ENCODE measurements at places on chromosomes 1 and 21. TPM values are rescaled to one million over a fixed set of nuclear protein-coding genes. Genes with fewer than 3 reads are reported as not detected.
A peak's percentile ranks its signal among the peaks of the same experiment; 100 is the strongest.

The NID1 gene
- 49.3 TPM for polyA plus RNA-seq

The SERPINC1 gene
- polyA plus RNA-seq, result 0.08 TPM

The PYHIN1 gene
- not detected for polyA plus RNA-seq

The SFN gene
- polyA plus RNA-seq, result 0.23 TPM

The GBP6 gene
- polyA plus RNA-seq, result not detected

The F3 gene
- polyA plus RNA-seq, result 1.8 TPM

The TMEM39B gene
- polyA plus RNA-seq, result 24.4 TPM

The SLAMF7 gene
- not detected for polyA plus RNA-seq

DNA sequence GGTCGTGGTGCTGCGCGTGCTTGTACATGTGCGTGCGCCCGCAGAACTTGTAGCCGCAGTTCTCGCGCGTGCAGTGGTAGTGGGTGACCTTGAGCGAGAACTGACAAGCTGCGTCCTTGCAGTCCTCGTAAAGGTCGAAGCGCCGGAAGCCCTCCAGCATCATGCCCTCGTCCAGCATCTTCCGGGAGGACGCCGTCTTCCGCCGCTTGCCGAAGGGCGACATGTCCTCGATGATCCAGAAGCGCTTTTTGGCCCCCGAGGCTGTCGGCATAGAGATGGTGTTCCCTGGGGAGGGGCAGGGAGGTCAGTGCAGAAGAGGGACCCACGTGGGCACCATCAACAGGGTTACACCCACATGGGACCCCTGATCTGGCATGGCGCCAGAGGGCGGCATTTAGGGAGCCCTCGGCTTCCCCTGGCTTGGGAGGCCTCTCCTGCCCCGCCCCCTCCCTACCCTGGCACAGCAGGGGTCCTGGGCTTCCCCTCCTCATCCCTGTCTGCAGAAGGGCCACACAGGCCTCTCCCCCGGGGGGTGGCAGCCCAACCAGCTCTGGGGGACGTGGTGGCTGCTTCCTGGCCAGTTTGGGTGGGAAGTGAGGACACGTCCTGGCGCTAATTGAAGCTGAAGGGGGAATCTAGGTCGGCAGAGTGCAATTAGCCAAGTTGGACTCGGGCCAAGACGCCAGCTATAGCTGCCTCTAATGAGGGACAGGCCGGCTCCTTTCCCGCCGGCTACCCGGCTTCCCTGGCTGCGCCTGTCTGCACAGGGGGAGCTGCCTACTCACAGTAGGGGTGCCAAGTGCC is 156.5 kb downstream of the CASZ1 start:
- DNase-seq, result peak; percentile 94

DNA sequence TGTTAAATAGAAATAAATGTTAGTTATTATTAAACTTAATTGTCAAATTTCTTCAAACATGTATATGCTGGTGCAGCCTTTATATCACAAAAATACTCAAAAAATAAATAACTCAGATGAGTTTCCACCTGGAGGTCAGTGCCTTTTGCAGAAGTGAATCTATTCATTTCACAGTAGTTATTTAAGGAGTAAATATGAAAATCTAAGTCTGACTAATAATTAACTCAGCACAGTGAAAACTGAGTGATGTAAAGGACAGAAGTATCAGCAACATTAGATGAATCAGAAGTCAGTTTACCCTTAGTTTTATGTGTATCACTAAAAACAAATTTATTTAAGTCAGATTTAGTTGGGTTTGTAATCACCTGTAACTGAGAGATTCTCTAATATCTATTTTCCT is 2135.4 kb downstream of the MRPL39 start:
- no peak for DNase-seq

DNA sequence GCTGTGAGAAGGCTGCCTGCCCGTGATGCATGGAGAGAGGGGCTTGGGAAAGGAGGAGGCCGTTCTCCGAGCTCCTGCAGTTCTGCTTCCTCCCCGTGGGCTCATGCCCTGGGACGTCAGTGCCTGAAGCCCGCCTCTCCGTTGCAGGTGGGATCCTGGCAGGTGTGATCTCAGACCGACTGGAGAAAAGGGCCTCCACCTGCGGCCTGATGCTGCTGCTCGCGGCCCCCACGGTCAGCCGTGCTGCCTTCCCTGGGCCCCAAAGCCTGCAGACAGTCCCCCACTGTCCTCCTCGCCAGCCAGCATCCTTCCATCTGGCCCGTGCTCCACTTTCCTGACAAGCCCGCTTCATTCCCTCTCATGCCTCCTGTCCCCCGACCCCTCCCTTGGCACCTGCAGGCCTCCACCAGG is 50.9 kb downstream of the SLC37A1 start:
- DNase-seq, result no peak

- no peak for DNase-seq
Measured at GRCh38 chr1:201672685-201673084, 133.8 kb downstream of the NAV1 start.

DNA sequence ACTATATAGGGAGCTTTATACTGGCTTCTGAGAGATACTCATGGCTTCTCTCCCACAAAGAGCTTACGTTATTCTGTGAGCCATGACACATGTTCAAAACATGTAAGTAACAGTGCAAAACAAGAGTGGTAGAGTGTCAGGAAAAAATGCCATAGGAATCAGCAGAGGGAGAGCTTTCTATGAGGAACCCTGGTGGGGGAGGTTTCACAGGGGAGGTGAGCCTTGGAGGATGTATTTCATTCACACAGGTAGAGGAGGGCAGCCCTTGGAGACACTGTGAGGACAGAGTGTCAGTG is 72.7 kb upstream of the LYST start:
- DNase-seq, result no peak

- no peak for DNase-seq
Measured at GRCh38 chr1:117902944-117903343, 26.5 kb downstream of the GDAP2 start.

- no peak for DNase-seq
Measured at GRCh38 chr1:39940253-39940652, 14.7 kb upstream of the MFSD2A start.

GRCh38 chr1:206105464-206105995 is 11.7 kb downstream of the AVPR1B start:
- no peak for DNase-seq

DNA sequence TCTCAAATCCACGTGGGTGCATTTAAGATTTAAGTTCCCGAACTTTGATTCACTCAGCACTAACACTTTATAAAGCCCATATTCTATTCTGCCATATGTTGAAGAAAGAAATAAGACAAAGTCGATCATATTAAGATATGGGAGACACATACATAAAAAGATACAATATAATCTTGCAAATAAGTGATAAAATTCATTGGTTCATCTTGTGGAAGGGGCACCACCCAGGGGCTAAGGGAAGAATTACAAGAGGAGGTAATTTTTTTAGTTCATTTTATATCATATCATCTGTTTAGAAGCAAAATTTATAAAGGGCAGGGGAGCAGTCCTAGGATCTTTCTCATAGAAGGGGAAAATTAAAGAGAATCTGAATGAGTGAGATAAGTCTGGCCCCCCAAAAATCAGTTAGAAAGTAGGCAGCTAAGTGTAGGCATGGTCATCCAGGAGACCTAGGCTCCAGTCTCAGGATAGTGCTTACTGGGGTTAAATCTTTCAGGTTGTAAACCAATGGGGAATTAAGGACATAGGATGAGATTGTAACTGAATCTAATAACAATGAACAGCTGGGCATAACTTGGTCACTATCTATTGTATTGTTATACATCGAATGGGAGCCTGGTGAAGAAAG is 124.2 kb upstream of the L1TD1 start:
- peak; percentile 39 for DNase-seq

GRCh38 chr1:47584249-47584648 is 146.4 kb downstream of the FOXD2 start:
- no peak for DNase-seq

GRCh38 chr1:217917281-217917887 is 286.2 kb downstream of the SPATA17 start:
- no peak for DNase-seq

- DNase-seq, result peak; percentile 27
Measured at GRCh38 chr1:92879316-92879968, 47.6 kb downstream of the RPL5 start.

DNA sequence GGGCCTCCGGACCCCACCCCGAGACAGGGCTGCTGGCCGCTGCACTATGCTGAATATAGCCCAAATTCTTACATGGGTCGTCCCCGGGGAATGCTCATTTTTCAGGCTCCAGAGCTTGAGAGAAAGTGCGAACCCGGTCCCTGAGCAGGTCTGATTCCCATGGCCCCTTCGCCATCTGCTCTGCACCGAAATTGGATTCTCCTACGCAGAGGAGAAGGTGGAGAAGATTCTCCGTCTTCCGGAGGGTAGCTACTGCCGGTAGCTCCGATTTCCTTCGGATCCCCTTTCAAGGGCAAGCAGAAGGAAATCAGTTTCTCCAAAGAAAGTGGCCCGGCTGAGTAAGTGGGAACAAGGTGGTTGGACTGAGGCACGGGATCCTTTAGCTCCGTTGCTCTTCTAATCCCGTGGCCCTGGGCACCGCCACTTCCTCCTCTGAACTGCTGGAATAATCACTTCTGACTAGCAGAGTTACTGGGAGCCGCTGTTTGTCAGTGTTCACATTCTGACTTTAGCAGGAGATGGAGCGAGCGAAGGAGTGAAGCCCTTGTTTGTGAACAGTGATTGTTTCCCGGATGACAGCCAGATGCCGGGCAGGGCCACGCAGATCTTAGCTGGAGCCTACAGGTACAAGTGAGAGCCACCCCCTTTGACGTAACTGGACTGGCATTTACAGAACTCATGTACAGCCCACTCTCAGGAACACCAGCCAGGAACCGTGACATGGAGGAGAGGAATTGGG is 1.1 kb upstream of the ZNF496 start:
- DNase-seq, result peak; percentile 45

DNA sequence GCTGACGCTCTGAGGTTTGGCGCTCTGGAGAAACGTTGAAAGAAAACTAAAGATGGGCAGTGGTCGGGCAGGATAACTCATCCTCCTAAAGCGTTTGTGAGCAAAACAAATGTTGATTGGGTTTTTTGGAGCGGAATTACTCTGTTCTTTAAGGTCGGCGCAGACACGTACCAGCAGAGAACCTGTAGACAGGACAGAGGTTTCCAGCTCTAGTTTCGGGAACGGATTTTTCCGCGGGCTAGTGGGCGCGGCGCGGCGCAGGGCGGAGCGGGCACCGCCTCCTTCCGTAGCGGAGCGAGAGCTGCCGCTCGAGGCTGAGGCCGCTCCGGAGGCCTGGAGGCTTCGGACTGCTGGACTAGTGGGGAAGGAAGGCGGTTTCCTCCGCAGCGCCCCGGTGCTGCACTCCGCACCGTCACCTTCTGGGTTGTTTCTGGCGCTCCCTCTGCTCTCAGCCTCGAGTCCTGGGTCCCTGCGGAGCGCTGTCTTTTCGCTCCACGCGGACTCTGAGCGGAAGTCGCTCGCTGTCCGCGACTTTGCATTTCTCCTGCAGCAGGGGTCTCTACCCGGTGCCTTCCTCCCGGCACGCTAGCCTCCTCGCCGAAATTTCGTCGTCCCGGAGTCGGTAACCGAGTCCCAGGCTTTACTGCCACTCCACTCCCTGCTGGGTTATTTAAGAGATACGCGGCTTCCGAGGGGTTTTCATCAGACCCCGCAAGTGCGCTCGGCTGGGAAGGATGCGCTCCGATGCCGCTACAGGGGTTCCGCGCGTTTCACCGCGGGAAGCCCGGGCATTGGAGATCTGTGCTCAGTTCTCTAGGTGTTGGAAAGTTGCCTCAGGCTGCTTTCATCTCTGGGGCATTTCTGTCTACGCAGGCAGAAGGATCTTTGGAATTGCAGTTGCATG is 7.0 kb downstream of the FOXD2 start:
- DNase-seq, result peak; percentile 55

- no peak for DNase-seq
Measured at GRCh38 chr1:208027861-208028260, 116.9 kb upstream of the CD34 start.

DNA sequence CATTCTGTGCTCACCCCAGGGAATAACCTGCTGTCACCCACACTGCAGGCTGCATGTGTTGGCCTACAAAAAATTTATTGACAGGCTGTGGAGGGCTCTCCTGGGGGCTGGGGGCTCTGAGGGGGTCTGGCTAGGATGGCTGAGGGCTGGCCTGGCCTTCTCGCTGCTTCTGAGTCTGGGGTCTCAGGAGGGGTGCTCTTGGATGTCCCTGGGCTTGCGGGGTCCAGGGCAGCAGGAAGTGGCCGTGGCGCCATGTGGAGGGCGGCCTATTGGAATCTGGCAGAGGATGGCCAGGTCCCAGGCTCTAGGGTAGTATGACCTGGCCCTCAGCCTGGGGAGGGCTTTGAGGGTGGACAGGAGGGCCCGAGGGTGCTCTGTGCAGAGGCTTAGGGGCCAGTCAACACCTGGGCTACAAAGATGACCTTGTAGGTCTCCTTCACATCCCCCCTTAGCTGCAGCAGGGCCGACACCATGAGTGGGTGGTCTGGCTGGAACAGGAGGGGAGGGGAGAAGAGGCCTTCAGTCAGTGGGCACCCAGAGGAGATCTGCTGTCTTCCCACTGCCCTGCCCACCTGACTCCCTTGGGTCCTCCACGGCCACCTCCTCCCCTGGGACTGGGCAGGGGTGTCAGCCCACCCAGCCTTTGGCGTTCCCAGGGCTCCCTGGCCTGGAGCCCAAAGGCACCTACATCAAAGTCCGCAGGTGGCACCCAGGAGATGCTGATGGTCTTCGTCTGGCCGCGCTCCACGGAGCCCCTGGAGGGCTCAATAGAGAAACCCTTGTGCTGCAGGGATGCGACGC is 3.0 kb upstream of the TMEM52 start:
- no peak for DNase-seq

DNA sequence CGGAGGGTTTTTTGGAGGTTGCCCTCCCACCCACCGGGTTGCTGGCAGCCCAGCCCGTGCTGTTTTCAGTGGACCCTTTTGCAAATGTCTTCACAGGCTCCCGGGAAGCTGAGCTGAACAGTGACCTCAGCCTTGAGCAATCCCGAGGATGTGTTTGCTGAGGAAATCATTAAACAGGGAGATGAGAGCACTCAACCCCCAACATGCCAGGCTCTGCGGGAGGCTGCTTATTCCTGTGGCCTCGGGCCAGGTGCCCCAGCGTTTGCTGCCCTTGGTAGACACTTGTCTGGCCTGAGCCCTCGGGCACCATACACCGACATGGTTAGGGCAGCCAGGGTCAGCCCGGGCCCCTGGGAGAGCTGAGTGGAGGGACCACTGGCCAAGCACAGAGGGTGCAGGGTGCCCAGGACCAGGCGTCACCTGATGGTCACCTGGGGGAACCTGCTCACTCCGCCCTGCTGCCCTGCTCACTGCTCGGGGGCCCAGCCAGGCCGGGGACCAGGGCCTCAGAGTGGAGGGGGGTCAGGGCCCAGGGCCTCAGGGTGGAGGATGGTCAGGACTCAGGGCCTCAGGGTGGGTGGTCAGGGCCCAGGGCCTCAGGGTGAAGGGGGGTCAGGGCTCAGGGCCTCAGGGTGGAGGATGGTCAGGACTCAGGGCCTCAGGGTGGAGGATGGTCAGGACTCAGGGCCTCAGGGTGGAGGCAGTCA is 42.5 kb upstream of the POFUT2 start:
- no peak for DNase-seq

DNA sequence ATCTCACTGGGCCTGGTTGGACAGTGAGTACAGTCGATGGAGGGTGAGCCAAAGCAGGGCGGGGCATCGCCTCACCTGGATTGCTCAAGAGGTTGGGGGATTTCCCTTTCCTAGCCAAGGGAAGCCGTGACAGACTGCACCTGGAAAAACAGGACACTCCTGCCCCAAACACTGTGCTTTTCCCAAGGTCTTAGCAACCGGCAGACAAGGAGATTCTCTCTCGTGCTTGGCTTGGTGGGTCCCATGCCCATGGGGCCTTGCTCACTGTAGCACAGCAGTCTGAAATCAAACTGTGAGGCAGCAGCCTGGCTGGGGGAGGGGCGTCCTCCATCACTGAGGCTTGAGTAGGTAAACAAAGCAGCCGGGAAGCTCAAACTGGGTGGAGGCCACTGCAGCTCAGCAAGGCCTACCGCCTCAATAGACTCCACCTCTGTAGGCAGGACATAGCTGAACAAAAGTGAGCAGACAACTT is 11.3 kb downstream of the C1orf105 start:
- DNase-seq, result no peak

- DNase-seq, result no peak
Measured at GRCh38 chr1:162829268-162829667, 31.7 kb downstream of the CCDC190 start.

All from SK-N-SH (cell line).